ENCODE measurements at places on chromosomes 7 and 10.

DNA sequence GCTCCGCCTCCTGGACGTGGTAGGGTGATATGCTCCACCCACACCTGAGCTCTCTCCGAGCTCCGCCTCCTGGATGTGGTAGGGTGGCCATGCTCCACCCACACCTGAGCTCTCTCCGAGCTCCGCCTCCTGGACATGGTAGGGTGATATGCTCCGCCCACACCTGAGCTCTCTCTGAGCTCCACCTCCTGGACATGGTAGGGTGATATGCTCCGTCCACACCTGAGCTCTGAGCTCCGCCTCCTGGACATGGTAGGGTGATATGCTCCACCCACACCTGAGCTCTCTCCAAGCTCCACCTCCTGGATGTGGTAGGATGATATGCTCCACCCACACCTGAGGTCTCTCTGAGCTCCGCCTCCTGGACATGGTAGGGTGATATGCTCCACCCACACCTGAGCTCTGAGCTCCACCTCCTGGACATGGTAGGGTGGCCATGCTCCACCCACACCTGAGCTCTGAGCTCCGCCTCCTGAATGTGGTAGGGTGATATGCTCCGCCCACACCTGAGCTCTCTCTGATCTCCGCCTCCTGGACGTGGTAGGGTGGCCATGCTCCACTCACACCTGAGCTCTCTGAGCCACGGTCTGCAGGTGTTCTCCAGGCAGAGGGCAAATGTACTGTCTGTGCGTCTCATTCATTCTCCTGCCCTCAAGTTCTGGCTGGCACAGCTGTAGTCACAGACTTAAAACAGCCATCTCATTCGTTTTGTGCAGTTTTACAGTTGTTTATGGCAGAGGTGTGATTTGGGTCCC, 252.4 kb downstream of the DIP2C start:
- no peak for DNase-seq

- no peak for DNase-seq
These were observed 25.4 kb upstream of the GATAD1 start for GRCh38 chr7:92421676-92422435.

- DNase-seq = no peak
These were observed 16.3 kb upstream of the SAR1A start for GRCh38 chr10:70186571-70186970.

DNA sequence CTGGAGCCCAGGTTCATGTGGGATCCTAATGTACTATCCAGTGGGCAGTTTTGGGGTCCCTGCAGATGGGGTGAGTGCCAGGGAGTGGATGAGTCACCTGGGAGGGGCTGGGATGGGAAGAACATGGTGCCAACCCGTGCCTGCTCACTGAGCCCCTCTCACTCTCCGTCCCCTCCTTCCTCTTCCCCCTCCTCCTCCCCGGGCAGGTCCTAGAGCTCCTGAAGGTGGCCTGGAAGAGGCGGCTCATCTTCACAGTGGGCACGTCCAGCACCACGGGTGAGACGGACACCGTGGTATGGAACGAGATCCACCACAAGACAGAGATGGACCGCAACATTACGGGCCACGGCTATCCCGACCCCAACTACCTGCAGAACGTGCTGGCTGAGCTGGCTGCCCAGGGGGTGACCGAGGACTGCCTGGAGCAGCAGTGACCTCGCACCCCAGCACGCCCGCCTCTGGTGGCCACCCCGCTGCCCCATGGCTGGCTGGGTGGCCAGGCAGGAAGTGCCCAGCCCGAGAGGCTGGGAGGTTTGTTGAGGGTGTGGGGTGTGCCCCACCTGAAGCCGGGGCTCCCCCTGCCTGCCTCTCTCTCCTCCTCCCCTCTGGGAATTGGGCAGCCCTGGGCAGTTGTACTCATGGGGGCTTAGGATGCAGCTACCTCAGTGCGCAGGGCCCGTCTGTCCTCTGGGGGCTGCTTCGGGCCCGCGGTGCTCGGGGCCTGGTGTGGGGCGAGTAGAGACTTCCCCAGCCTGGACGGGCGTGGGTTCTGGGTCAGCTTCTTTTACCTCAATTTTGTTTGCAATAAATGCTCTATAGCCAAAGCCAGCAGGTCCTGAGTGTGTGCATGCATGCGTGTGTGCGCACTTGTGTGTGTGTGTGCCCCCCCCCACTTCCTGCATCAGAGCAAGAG, 4.9 kb upstream of the UPK3B start:
- no peak for DNase-seq

- DNase-seq = no peak
These were observed 116.9 kb downstream of the RSU1 start for GRCh38 chr10:16700331-16700730.

- no peak for DNase-seq
These were observed 79.0 kb upstream of the EMX2 start for GRCh38 chr10:117463545-117463920.

Measured in stimulated activated CD8-positive, alpha-beta memory T cell treated with anti-CD3 and anti-CD28 coated beads, Interleukin-4, amount 100 ng/mL, for 24 hours (primary cell).